NCI-H2081 treated with DMSO at 0.1 percent for 48 hours (cell line): ENCODE measurements at places on chromosomes 7 and 10.

DNA sequence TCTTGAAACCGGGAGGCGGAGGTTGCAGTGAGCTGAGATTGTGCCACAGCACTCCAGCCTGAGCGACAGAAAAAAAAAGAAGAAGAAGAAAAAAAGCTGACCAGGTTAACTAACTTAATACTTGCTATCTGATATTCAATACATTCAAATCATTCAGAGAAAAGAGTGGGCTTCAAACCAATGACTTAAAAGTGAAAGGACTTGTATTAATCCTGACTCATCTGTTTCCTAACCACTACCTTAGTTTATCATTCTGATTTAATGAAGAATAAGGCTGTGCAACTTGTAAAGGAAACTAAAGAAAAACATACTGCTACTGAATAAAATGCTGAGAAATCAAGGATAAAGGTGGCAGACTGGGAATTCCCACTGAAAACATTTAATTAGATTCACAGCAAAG lies 128.4 kb downstream of the NRBF2 start:
- no peak for DNase-seq

DNA sequence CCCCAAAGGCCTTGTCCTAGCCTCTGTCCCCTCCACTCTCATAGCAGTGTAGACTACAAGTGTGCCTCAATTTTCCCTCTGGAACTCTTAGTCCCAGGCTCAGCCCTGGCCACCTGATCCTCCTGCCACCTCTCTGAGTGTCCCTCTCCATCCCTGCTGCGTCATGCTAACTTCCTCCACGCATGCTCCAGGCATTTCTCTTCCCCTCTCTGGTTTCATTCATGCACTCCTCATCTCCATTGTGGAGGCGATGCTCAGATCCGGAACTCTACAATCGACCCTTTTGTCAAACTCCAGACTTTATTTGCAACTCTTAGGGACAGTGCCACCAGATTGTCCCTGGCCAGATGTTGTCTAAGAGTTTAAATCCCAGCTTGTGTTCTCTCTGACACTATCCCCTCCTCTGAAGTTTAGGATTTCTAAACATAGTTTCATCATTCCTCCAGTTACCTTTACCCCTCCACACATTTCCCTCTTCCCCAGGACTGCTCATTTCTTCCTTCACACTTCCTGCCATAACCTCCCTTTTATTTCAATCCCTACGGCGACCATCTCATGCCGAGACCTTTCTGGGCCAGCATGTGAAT lies 492.6 kb downstream of the PLXNA4 start:
- no peak for DNase-seq

DNA sequence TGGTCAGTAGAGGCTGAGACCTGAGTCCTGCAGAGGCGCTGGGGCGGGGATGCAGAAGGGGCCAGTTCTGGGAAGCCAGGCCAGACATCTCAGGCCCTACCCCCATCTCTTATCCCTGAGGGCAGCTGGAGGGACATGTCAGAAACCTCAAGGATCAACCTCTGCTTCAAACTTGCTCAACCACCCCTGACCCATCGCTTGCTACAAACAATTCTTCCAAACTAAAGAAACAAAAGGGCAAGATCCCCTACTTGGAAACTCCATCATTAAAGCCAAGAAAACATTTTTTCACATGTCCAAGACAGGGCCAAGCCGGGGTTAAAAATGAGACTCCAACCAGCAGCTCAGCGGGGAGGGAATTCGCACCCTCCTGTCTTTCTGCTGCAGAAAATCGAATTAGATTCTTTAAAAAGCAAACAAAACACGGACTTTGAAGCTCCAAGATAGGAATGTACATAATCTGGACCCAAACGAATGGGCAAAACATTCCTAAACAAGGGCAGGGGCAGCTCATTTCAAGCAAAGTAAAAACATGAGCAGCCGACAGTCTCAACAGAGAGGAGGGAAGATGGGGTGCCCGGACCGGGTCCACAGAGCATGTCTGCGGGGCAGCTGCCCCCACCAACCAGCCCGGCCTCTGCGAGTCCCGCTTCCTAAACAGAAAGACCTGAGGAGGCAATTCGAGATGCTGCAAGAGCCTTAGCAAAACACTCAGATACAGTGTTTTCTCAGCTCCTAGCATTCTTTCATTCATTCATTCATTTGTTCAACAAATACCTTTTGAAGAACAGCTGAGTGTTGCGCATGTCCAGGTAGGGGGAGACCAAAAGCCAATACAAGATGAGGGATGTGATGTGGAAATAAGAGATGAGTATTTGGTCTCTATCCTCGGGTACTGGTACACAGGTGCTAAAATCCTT lies 44.8 kb downstream of the CHST15 start:
- DNase-seq: no peak

- DNase-seq: no peak
These were observed 468.7 kb downstream of the RPS24 start for GRCh38 chr10:78502210-78502936.

- no peak for DNase-seq
These were observed 2.3 kb downstream of the DNMBP start for GRCh38 chr10:100007231-100008141.

- no peak for DNase-seq
These were observed 533.1 kb downstream of the KCNMA1 start for GRCh38 chr10:77104459-77104980.
